ENCODE measurements at places on chromosomes 16 and 17. TPM values are rescaled to one million over a fixed set of nuclear protein-coding genes. Genes with fewer than 3 reads are reported as not detected.

DNA sequence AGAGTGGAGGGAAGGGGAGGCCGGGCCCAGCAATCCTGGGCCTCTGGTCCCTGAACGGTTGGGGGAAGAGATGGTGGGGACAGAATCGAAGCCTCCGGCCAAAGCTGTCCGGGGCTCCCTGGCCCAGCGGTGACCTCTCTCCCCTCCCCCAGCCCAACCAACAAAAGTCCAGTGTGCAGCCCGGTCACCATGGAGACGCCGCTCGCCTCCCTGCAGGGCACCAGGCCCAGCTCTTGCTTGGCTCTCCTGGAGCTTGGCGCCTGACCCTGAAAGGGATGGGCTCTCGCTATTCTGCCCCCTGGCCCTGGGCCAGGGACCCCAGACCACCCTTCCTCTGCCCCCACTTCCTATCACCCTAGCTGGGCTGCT lies 1.3 kb downstream of the METRN start:
- no peak for DNase-seq

- DNase-seq: no peak
Measured at GRCh38 chr16:86495756-86496261, 14.5 kb upstream of the FOXF1 start.

DNA sequence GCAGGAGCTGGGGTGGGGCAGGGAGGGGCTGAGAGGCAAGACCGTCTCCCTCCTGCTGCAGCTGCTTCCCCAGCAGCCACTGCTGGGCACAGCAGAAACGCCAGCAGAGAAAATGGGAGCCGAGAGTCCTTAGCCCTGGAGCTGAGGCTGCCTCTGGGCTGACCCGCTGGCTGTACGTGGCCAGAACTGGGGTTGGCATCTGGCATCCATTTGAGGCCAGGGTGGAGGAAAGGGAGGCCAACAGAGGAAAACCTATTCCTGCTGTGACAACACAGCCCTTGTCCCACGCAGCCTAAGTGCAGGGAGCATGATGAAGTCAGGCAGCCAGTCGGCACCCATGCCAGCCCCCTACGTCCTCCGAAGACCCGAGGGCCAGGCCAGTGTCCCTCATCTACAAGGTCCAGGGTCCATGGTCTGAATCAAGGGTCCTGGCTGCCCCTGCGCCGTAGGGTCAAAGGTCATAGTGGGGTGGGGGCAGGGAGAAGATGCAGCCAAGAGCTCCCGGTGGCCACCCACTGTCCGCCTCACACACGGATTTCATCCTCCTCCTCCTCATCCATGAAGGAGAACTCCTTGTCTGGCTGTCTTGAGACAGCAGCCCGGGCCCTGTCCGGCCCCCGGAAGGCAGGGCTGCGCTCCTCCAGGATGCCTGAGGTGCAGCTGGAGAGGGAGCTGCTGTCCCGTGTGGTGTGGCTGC lies 23.4 kb upstream of the CPSF4L start:
- no peak for DNase-seq

- no peak for DNase-seq
Measured at GRCh38 chr17:40854175-40854814, 12.7 kb downstream of the KRT12 start.

GRCh38 chr17:8687737-8688466 lies 56.7 kb downstream of the CCDC42 start:
- no peak for DNase-seq

DNA sequence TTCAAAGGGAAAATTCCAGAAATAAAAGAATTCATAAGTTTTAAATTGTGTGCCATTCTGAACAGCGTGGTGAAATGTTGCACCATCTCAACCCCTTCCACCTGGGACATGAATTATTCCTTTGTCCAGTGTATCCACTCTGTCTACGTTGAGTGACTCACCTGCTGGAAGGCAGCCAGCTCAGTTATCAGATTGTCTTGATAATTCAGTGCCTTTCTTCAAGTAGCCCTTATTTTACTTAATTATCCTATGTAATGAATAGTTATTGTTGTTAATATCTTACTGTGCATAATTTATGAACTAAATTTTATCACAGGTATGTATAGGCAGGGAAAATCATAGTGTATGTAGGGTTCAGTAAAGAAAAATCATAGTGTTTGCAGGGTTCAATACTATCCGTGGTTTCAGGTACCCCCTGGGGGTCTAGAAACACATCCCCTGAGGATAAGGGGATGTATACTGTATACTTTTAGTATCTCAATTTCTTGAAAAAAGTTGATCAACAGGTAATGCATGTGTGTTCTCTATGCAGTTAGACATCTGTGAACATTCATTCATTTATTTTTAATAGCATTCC lies 7.7 kb upstream of the PCTP start:
- no peak for DNase-seq

- DNase-seq: peak; percentile 7
Measured at GRCh38 chr17:81294512-81295030, 536 bp downstream of the SLC38A10 start.

DYNLRB2 gene
- total RNA-seq: not detected

ZNF213 gene
- total RNA-seq: 10.4 TPM

FSCN2 gene
- total RNA-seq: 0.46 TPM

FADS6 gene
- total RNA-seq: not detected

SP6 gene
- 0.09 TPM for total RNA-seq

CIAO2B gene
- total RNA-seq: 176 TPM

TBC1D3G gene
- not detected for total RNA-seq

Measured in CD8-positive, alpha-beta memory T cell (primary cell).